AG04450 (cell line): ENCODE measurements at places on chromosomes 13 and 19.
A peak's percentile ranks its signal among the peaks of the same experiment; 100 is the strongest.

DNA sequence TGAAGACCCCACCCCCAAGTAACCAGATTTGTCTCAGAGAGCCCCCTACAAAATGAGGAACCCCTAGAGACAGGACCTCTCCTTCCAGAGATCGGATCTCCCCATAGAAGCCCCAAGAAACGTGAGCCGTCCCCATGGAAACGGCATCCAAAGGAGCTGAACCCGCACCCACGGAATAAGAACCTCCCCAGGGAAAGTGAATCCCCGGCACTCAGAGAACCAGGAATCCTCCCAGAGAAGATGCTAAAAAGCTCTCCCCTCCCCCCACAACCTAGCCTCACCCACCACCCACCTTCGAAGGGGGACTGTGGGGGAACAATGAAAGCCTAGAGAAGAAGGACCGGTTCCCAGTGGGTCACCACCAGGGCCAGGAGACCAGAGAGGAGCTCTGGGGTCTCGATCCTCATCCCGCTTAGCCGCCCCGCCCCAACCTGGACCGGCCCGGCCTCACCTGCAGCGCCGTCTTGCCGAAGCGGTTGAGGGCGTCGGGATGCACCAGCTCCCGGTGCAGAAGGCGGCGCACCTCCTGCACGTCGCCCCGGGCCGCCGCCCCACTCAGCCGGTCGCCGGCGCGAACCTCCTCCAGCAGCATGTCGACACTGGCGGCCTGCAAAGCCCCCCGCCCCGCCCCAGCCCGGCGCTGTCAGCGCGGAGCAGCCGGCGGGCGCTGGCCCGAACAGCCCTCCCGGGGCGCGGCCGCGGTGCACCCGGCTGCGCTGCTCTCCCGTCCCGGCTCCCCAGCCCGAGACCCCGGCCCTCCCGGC lies 535 bp downstream of the CDKN2D start:
- DNase-seq = no peak

DNA sequence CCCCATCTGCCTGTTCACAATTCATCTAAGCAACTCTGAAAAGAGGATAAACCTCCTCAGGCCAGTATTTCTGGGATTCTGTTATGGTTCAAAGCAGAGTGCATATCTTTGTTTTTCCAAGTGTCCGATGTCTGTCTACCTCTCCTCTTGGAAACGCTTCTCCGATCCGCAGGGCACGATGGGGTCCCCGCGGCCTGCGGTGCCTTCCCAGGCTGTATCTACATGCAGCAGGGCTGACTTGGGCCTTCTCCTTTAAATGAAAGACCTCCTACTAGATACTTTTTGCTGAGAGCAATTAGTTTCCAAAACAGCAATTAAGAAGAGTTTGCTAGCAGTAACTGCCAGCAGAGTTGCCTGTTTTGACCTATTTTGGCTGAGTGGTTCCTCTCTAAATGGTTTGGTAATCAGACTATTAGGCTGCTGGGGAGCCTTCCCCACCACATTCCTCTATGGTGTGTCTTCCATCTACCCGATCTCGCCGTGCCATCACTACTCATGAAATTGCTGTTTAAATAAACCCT lies 23.5 kb downstream of the COL4A2 start:
- DNase-seq = no peak

DNA sequence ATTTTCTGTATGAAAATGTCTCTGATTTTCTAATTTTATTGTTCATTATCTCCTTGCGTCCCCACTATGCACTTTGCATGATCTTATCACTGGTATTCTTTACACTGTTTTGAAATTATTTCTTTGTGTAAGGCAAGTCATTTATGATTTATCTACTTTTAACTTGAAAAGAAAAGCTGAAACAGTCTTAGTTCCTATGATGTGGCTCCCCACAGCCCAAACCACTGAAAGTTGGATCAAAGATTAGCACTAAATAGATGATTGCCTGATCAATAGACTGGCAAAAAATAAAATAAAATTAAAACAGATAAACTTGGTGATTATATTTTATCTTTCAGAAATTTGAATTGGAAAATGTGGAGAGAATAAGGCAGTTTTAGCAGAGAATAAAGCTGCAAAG lies 1101.9 kb downstream of the PCDH9 start:
- no peak for DNase-seq

DNA sequence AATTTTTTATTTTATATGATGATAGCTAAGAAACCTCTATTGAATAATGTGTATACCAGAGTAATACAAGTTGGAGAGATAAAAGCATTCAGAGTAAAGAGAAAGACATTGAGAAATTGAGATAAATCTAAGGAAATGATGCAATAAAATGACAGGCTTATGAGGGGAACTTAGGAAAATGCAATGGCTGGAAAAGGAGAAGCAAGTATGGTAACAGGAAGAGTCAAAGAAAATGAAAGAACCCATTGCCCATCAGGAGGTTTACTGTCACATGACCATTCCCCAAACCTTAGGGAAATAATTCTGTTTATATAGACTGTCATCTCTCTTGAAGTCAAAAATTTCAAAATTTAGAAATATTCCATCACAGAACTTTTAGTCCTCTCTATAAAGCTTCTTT lies 808.0 kb upstream of the PRR20A start:
- DNase-seq = no peak

GRCh38 chr13:75636436-75637180 lies 478 bp downstream of the LMO7 start:
- no peak for DNase-seq

DNA sequence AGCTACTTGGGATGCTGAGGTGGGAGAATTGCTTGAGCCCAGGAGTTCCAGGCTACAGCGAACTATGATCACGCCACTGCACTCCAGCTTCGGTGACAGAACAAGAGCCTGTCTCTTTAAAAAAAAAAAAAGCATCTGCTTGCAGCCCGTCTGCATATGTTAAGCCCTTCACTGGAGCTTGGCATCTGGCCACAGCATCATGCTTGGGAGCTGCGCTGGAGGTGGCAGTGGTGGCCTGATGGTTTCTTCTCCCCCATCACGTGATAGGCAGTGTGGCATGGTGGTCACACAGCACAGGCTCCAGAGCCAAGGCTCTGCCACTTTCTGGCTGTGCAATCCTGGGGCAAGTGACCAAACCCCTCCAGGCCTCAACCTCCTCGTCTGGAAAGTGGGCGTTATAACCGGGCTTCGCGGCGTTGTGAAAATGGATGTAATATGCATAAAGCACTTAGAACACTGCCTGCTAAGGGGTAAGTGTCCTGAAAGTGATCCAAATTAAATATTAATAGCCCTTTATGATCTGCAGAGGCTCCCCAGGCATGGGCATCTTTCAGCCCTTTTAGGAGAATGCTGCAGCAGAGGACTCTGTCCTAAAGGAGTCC lies 24.4 kb downstream of the MARK4 start:
- no peak for DNase-seq

- DNase-seq = no peak
Observed at GRCh38 chr13:23999424-23999823, 102.1 kb upstream of the C1QTNF9B start.

GRCh38 chr13:21911646-21912298 lies 240.9 kb downstream of the FGF9 start:
- DNase-seq = no peak

DNA sequence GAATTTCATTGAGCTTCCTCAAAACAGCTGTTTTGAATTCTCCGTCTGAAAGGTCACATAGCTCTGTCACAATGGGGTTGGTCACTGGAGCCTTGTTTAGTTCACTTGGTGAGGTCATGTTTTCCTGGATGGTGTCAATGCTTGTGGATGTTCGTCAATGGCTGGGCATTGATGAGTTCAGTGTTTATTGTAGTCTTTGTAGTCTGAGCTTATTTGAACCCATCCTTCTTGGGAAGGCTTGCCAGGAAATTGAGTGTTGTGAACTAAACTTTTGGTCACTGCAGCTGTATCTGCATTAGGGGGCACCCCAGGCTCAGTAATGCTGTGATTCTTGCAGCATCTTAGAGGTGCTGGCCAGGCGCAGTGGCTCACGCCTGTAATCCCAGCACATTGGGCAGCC lies 22.0 kb downstream of the BLOC1S3 start:
- DNase-seq = no peak

GRCh38 chr19:39843919-39844793 lies 2.0 kb downstream of the FBL start:
- DNase-seq = peak; percentile 15
